ENCODE measurements at places on chromosomes 16 and 17. TPM values are rescaled to one million over a fixed set of nuclear protein-coding genes. Genes with fewer than 3 reads are reported as not detected.

DNA sequence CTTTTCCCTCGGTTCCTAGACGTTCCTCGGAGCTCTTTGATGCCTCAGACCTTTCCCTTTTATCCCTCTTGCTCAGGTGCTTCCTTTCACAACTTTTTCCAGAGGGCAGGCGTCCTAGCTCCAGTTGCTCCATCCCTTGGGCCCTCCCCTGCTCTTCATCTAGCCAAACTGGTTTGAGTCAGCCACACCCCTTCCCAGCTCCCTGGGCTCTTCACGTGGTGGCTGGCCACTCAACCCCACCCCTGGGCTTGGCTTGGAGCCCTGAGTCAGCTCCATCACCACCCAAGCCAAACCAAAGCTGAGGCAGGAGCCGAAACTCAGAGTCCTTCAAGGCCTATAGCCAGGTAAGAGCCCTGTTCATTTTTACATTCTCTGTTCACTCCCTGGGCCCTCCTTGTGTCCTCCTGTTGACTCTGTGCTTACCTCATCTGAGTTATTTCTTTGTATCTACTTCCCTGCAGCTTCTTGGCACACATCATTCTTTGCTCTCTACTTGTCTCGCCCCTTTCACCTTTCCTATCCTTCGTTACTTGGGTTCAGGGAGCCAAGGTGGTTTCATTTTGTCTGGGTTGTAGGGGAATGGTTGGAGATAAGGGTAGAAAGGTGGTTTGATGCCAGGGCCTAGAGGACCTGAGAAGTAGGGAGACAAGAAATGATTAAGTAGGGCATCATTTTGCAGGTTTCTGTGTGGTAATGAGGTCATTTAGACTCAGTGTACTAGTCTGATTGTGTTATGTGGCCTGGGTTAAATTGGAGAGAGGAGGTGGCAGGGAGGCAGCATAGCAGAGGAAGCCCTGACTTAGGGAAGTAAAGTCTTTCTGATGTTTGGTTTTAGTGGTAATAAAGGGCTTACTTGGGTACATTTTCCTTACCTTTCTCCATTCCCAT is 7.6 kb upstream of the PHKG2 start:
- DNase-seq: peak; percentile 94

DNA sequence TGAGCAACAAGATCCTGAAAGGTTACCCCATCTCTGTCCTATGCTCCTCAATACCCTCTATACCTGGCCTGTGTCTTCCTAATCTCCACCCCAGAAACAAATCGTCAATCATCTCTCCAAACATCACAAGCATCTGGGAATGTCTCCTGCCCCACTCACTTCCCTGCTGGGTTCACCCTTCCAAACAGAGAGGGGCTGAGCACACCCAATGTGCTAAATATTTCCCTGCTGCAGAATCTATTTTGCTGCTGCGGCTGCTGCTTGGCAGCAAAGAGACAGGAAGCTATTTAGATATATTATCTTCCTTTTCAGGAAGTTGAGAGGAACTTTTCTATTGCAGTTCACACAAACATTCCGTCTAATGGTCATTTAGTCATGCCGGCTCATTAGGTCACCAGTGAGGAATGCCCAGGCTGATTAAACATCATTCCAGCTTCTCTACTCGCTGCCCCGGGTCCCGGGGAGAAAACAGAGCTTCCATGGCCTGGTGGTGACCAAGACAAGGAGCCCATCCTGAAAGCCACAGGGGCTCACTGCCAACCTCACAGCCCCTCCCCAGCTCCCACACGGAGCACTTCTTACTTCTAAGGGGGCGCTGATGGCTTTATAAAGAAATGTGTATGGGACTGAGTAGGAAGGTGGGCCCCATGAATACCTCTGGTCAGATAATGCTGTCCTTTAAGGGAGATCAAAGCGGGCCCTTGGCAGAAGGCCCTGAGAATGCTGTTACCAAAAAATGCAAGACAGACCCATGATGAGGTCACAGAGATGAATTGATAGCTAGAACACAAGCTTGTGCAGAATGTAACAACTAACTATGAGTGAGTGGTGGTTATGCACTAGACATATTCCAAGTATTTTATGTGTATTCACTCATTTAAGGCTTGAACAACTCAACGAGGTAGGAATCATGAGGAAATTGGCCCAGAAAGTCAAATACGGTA is 218.3 kb downstream of the SOX9 start:
- peak; percentile 43 for DNase-seq

DNA sequence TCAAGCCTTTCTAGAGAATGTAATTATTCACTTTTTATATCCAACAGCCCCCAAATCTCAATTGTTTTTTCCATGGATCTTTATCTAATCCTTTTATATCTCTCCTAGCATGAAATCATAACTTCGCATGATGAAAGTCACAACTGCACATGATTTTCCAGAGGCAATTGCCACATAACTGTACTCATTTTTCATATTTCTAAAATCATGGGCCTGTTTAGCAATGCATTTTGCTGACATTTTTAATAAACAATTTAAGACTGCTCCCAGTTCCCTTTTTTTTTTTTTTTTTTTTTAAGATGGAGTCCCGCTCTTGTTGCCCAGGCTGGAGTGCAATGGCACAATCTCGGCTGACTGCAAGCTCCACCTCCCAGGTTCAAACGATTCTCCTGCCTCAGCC is 83.5 kb downstream of the VMP1 start:
- DNase-seq: no peak

- DNase-seq: no peak
Measured at GRCh38 chr16:85584267-85584666, 28.9 kb upstream of the GSE1 start.

DNA sequence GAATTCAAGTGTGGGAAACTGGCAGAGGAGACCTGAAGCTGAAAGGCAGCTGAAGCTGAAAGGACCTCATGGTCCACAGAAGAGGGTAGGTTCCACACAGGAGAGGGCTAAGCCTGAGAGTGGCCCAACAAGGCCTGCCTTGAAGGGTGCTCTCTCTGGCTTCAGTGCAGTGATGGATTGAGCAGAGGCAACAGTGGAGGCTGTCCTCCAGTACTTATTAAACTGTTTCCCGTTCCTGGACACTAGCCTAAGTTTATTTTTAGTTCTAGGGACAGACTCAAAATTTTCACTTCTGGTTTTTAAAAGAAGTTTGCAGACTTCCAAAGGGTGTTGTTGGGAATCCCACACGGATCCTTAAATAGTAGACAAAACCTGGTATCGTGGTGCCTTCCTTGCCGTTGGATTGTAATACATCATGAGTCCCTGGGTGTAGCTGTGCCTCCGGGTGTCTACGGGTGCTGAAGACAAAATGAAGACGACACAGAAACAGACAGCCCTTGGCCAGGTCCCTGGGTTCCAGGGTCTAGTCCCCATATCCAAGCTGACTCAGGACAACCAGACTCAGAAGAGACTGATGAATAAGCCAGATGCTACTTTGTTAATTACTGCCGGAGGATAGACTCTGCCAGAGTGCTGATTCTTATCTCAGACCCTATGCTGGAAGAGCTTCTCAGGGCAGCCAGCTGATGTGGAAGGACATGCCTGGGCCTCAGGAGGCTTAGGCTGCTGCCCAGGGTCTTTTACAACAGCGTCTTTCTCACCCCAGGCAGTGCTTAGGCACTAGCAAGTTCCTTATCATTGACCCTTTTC is 7.1 kb upstream of the CMTM4 start:
- DNase-seq: no peak

- peak; percentile 50 for DNase-seq
Measured at GRCh38 chr17:56834380-56835263, 671 bp downstream of the DGKE start.

- peak; percentile 46 for DNase-seq
Measured at GRCh38 chr17:17837966-17838962, 1.5 kb upstream of the SREBF1 start.

DNA sequence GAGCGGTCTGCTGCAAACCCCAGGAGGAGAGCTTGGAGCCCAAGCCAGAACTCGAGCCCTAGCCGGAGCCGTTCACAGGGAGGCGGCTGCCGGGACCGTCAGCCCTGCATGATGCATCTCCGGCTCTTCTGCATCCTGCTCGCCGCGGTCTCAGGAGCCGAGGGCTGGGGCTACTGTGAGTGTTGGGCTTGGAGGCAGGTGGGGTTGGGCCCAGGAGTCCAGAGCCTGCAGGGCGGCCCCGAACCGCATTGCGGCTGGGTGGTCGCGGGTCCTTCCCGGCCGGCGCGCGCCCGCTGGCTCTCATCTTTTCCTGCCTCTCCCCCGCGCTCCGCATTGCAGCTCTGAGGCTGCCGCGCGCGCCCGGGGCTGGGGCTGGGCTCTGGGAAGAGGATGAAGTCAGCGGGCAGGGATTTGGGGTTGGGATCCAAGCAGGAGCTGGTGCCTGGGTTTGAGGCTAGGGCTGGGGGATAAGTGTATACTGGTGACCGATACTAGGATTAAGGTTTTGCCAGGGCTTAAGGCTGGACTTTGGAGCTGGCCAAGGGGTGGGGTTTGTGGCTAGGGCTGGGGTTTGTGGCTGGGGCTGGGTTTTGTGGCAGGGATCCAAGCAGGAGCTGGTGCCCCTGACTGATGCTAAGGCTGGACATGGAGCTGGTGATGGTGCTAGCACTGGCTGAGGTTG is 532 bp downstream of the CNTNAP1 start:
- DNase-seq: no peak

GRCh38 chr17:6145946-6146345 is 75.8 kb downstream of the WSCD1 start:
- no peak for DNase-seq

GRCh38 chr17:46795379-46795952 is 23.0 kb downstream of the WNT3 start:
- DNase-seq: peak; percentile 20

DNA sequence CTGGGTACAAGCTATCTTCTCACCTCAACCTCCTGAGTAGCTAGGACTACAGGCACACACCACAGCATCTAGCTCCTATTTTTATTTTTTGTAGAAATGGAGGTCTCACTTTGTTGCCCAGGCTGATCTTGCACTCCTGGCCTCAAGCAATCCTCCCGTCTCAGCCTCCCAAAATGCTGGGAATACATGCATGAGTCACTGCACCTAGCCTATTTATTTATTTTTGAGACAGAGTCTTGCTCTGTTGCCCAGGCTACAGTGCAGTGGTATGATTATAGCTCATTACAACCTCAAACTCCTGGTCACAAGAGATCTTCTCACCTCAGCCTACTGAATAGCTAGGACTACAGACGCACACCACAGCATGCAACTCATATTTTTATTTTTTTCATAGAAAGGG is 40.1 kb upstream of the RGS9 start:
- no peak for DNase-seq

GRCh38 chr17:33779234-33779591 is 475.9 kb upstream of the CCL2 start:
- DNase-seq: no peak

DNA sequence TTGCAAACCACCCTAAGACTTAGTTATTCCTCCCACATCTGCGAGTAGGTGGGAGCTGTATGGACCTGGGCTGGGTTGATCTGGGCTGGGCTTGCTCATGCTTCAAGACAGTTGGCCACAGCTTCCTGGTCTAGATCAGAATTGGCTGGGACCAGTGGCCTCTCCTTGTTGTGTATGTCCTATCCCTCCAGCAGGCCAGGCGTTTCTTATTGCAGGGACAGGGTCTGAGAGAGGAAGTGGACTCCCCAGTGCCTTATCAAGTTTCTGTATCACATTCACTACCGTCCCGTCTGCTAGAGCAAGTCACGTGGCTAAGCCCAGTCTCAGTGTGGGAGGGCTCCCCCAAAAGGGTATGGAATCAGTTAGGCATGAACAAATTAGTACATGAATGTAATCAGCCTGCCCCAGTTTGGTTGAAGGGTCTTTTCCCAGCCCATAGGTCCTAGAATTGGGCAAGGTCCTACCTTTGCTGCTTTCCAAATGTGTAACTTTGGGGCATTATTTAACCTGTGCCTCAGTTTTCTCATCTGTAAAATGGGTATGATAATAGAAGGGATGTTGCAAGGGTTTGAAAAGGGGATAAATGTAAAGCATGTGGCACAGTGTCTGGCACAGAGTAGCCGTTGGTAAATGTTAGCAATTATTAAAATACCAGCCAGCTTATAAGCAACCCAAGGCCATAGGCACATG is 36.0 kb downstream of the NKD1 start:
- no peak for DNase-seq

DNA sequence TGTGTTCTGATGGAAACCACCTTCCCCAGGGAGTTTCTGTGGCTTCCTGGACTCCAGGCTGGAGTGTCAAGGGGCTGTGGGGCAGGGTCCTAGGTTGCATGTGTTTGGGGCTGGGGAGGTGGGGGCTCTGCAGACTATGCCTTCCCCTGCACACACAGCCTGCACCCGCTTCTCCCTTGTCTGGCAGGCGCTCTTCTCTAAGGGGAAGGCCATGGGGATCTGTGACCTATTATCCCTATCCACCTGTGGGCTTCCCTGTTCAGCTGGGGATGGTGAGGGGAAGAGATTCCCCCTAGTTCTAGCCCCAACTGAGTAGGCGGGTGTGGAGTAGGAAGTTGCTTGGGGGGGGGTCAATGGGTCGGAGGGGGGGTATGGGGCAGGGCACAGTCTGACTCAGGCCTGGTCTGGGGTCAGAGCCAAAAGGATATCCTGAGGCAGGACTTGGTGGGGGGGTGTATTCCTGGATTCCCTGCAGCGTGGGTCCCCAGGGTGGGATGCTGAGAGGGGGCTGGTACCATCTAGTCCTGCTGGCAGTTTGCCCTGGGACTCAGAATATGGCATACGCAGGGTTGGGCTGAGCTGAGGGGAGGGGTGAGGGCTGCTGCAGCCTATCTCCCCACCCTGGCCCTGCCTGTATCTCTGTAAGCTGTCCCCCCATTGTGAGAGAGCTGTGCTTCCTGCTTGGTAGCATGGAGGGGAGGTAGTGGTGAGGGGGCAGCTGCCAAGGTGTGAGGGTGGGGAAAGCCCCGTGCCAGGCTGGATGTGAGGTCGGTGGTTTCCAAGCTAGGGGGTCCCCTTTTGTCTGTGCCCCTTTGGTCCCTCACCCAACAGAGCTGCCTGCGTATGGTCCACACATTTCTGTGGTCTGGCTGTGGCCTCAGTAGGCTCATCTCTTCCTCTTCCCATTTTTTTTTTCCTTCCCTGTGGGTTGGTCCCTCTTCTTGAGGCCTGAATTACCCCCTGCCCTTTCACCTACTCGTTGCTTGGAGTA is 14.7 kb downstream of the RARA start:
- DNase-seq: peak; percentile 14

DNA sequence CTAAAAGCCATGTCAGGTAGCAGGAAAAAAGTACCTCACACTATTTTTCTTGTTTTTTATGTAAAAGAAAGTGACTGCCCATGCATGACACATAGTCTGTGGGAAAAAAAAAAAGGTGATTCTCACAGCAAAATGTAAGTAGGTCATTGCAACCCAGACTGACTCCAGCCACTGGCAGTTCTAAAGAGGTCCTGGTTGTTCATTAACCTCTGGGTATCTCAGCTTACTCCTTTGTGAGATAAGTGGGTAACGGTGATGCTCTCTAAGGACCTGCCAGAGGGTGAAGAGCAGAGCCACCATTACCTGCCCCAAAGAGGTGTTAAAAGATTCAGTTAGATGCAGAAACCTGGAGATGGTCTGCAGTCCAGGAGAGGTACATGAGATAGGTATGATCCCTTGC is 531.9 kb downstream of the GRIN2A start:
- DNase-seq: no peak

GRCh38 chr17:19014628-19015215 is 10.2 kb upstream of the FAM83G start:
- peak; percentile 13 for DNase-seq

The ACSM5 gene
- polyA plus RNA-seq: 1.3 TPM

The P2RX5 gene
- 0.91 TPM for polyA plus RNA-seq

The PIK3R6 gene
- 0.23 TPM for polyA plus RNA-seq

The TBC1D3H gene
- not detected for polyA plus RNA-seq

The FAM171A2 gene
- polyA plus RNA-seq: 0.87 TPM

The KRTAP1-5 gene
- not detected for polyA plus RNA-seq

The FNDC8 gene
- not detected for polyA plus RNA-seq

Measured in pancreas (tissue), 10 donors.